NCI-H1048 (cell line): ENCODE measurements at places on chromosomes 12 and 14.
A peak's percentile ranks its signal among the peaks of the same experiment; 100 is the strongest.

- no peak for DNase-seq
These were observed 118.6 kb upstream of the SYT1 start for GRCh38 chr12:78746001-78746400.

DNA sequence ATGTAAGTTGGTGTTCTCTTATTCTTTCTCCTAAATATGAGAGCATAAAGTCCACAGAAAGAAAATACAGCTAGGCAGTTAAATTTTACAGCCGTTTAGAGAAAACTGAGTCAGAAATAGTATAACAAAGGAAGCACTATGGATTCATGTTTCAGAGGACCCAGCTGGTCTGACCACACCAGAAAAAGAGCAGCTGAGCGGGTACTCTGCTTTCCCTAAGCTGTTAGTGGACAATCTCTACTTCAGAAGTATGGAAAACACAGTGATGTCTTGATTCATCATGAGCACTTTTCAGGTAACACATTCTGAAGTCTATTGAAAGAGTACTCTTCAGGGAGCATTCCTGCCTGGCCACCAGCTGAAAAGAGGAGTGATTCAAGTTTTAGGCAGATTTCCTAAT is 12.4 kb downstream of the PPM1H start:
- no peak for DNase-seq

DNA sequence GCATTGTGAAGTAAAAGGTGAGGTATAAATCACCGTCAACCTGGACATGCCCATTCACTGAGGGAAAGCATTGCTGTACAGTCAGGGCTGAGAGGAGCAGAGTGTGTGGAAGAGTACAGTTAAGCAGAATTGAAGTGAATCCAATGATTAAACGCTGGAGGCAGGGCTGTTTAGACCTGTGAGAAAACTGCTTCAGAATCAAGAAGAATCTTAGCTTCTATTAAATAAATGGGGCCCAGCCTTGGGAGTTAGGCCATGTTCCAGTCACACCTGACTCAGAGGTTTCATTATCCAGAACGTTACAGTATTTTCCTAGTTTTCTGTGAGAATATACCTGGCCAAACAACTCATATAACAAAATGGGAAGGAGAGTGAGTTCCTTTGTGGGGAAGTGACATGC is 86.9 kb downstream of the ATP23 start:
- no peak for DNase-seq

DNA sequence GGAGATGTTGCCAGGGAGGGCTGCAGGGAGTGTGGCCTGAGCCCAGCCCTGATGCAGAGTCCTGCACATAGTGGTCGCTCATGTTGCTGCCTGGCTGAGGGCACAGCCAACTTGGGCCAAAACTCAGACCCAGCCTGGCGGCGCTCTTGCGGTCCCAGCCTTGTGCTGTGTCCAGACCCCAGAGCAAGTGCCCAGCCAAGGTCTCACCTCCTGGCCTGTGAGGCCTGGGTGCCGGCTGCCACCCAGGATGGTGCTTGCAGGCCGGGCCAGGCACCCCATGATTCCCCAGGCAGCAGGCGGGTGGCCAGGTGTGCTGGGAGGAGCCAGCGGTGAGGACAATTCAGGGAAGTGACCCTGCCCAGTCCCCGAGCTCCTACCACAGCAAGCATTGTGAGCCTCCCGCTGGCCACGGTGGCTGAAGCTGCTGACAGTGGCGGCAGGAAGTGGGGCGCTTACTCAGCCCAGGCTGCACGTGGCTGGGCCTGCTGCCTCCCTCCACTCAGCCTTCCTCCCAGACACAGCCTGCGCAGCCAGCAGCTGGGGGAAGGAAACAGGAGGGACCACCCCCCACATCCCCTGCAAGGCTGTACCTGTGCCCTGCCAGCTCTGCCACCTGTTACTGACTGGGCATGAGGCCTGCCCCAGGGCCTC is 17.7 kb upstream of the PGF start:
- no peak for DNase-seq

GRCh38 chr12:28925719-28926376 is 223.2 kb upstream of the FAR2 start:
- no peak for DNase-seq

GRCh38 chr14:20837831-20838230 is 35.2 kb upstream of the RNASE1 start:
- no peak for DNase-seq

GRCh38 chr12:62133440-62133839 is 126.8 kb upstream of the USP15 start:
- DNase-seq: no peak

GRCh38 chr14:63670692-63671091 is 29.0 kb upstream of the WDR89 start:
- no peak for DNase-seq

DNA sequence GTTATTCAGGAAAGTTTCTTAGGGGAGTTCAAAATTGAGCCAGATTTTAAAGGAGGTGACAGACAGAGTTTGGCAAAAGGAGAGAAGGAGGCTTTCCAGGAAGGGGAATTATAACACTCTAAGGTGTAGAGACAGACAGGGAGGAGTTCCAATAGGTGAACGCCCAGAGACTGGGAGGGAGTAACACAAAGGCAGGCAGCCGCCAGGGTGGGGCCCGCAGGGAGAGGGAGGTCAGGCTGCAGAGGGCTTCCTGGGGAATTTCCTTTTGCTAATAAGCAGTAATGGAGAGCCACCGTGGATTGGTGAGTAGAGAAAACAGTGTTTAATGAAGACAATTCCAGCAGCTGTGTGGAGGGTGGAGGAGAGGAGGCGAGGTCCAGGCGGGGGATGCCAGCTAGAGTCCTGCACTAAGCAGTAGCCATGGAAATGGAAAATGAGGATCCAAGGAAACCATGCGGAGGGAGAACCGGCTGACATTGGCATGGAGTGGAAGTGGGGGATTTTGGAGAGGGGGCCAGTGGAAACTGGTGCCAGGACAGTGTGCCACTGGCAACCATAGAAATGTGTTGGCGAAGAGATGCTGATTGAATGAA is 22.2 kb downstream of the GRIN2B start:
- DNase-seq: no peak

DNA sequence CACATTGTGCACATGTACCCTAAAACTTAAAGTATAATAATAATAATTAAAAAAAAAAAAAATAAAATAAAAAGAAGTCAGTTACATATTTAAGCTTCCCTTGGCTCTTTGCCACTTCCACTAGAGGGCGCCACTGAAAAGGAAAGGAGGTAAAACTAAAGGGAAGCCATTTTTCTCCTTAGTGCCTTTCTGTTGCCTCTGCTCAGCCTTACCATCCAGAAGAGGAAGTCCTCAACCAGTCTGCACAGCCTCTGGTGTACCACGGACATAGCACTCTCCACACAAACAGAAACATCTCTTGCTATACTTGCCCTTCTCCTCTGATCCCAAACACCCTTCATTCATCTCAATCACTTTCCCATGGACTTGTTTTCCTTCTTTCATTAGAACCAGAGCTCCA is 169.0 kb upstream of the EEA1 start:
- peak; percentile 20 for DNase-seq

DNA sequence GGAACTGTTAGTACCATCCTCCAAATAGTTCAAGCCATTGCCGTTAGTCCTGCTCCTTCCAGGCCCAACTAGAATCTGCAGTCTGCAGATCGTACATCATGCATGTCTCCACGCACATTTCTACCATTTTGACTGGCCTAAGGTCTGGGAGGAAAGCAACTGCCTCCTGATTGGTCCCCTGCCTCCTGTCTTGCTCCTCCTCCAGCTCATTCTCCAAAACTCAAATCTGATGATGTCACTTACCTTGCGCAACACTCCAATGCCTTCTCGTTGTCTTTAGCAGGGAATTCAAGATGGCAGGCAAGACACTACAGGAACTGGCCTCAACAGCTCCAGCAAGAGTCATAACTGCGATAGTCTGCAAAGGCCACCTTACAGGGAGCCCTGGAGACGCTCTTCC is 9.7 kb upstream of the HCAR1 start:
- DNase-seq: no peak

GRCh38 chr12:91406920-91407341 is 224.3 kb upstream of the DCN start:
- no peak for DNase-seq
